Stomach (tissue), 19 donors: ENCODE measurements at places on chromosomes 16 and 17. TPM values are rescaled to one million over a fixed set of nuclear protein-coding genes. Genes with fewer than 3 reads are reported as not detected.

DNA sequence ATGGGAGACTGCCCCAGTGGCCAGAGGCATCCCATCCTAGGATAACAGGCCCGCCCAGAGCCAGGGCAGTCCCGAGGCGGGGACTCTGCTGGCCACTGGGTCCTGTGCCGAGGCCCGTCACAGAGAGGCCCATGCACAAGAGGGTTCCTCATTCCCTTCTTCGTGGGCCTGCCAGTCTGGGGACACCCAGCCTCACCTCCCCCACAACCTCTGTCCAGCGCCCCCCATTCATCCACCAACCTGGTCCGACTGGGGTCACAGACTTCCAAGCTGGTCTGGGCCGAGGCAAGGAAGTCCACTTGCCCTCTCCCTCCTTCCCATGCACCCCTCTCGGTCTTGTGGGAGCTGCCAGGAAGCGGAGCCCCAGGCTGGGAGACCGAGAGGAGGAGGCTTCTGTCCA is 94.2 kb upstream of the PLCG2 start:
- H3K4me3 ChIP-seq: no peak overlapping the region
- H3K27ac ChIP-seq: peak overlapping the region; percentile 8
- H3K4me1 ChIP-seq: peaks cover 4% of the 10 kb centered on the region
- peaks cover 57% of the 10 kb centered on the region for H3K36me3 ChIP-seq
- DNase-seq: no peak
- H3K27me3 ChIP-seq: no peaks in the 10 kb centered on the region

DNA sequence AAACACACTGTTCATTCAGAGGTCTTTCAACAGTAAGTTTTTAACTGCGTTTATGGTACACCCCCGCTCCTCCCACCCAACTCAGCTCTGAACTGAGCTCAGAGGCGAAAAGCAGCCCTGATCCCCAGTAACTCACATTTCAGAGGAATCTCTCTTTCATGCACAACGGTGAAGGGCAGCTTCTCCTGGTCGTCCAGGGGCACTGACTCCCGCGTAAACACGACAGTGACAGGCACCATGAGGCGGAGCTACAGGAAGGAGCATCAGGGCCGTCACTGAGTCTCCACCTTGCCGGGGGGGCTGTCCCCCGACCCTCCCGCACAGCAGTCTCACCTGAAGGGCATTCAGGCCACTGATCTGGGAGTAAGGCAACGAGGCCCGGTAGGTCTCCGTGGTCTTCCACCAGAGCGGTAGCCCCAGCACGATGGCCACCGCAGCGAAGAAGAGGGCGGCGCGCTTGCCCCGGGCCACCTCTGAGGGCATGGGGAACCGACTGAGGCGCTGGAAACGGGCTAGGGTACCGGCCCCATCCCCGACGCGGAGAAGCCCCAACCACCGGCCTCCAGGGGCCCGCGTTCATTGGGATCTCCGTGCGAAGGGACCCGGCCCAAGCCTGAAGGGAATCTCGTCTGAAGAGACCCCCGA is 486 bp downstream of the PIGS start:
- H3K4me1 ChIP-seq: peaks cover 19% of the 10 kb centered on the region
- H3K27me3 ChIP-seq: no peaks in the 10 kb centered on the region
- peak overlapping the region; percentile 88 for H3K4me3 ChIP-seq
- peaks cover 6% of the 10 kb centered on the region for H3K36me3 ChIP-seq

DNA sequence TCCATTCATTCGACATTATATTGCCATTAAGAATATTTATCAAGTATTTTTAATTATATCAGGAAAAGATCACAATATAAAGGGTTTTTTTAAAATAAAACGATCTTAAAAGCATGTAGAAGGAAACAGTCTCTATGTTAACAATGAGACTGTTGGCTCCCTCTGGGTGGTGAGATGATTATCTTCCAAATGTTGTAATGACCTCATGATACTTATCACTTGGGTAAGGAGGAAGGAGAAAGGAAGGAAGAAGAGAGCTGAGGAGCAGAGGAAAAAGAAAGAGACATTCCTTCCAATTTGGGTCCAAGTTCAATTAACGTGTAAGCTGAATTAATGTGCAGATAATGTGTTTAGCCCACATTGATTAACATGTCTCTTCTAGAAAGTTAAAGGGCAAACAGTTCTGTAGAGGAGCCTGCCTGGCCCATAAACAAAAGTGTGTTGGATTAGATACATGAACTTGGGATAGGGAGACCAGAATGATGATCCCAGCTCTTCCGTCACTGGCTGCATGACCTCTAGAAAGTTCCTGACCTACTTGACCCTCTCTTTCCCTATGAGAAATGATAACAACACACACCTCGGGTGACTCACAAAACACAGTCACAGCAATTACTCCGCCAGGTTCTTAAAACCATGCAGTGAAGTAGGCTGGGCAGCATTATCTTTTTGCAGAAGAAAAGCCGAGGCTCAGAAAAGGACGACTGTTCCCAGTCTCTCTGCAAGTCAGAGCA is 32.0 kb downstream of the PIMREG start:
- no peaks in the 10 kb centered on the region for H3K27me3 ChIP-seq
- H3K27ac ChIP-seq: peak overlapping the region; percentile 13
- H3K4me3 ChIP-seq: no peak overlapping the region
- DNase-seq: no peak
- H3K4me1 ChIP-seq: no peaks in the 10 kb centered on the region

GRCh38 chr17:49216953-49217650 is 6.6 kb downstream of the ABI3 start:
- H3K4me3 ChIP-seq: no peak overlapping the region
- DNase-seq: peak; percentile 27
- H3K27ac ChIP-seq: peak overlapping the region; percentile 64
- peaks cover 17% of the 10 kb centered on the region for H3K27me3 ChIP-seq
- peaks cover 10% of the 10 kb centered on the region for H3K4me1 ChIP-seq

DNA sequence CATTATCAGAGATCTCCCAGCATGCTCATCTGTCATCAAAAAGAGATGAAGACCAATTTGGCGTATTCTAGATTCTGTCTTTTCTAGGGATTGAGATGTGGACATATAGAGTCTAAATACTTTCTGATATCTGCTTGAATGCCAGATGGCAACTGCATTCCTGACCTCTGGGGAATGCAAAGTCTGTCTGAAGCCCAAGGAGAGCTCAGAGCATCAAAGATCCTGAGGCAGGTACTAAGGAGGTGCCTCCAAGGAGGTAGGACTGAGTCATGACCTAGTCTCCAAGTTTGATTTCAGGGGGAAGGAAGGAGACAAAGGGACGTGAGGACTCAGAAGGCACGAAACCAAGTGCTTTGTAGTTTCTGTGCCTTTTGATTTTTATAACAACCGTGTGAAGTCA is 448.4 kb downstream of the HS3ST3B1 start:
- H3K4me1 ChIP-seq: no peaks in the 10 kb centered on the region
- no peak overlapping the region for H3K27ac ChIP-seq
- H3K4me3 ChIP-seq: no peak overlapping the region
- no peaks in the 10 kb centered on the region for H3K27me3 ChIP-seq
- H3K36me3 ChIP-seq: no peaks in the 10 kb centered on the region

EVPLL gene
- total RNA-seq: not detected

GRCh38 chr17:45380046-45380765 is 52.5 kb downstream of the ARHGAP27 start:
- H3K27ac ChIP-seq: peak overlapping the region; percentile 15
- peaks cover 7% of the 10 kb centered on the region for H3K4me1 ChIP-seq
- H3K36me3 ChIP-seq: no peaks in the 10 kb centered on the region
- H3K27me3 ChIP-seq: no peaks in the 10 kb centered on the region
- no peak for DNase-seq

DNA sequence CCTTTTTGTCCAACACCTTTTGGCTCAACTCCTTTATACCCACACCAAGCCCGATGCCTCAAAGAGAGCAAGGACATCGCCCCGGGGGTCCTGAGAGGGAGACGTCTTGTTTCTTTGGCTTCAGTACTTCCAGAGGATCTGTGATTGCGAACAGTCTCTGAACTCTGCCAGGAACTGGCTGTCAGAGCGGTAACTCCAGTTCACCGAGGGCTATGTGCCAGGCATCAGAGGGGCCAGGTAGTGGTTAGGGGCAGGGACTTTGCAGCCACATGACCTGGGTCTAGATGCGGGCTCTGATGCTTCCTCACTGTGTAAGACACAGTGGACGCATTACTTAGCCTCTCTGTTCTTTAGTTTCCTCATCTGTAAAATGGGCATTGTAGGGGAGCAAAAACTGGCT is 21.6 kb downstream of the LLGL2 start:
- H3K4me1 ChIP-seq: peaks cover 30% of the 10 kb centered on the region
- no peak for DNase-seq
- H3K27ac ChIP-seq: peak overlapping the region; percentile 90
- no peaks in the 10 kb centered on the region for H3K27me3 ChIP-seq

CDH5 gene
- 26.3 TPM for total RNA-seq

MYO15A gene
- total RNA-seq: 10.5 TPM

DNA sequence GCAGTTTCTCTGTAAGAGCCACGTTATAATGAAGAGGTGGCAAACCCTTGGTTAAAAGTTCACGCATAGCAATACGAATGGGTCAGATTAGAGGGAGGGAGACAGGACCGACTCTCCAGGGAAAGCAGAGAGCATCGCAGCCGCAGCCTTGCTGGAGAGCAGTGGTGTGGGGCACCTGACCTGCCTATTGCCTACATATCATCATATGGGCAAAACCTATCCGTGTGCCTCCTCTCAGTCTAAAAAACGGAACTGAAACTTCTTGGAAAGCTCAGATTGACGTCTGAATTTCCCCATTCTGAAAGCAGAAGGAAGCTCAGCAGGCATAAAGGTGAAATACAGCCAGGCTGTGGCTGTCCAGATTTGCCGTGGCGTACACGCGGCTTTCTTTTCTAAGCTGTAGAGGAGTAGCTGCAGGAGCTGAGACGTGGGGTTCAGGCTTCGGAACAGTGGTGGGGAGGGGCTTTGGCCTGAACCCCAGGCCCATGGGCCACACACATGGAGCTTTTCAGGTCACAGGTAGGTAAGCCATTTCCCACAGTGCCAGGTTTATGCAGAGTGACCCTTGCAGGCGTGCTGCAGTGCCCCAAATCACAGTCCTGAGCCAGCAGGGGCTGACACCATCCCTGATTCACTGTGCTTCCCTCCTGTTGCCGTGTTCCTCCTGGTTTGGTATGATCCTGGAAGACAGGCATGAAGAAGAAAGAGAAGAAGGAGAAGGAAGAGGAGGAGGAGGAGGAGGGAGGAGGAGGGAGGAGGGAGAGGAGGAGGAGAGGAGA is 41.6 kb upstream of the TNRC6C start:
- no peak overlapping the region for H3K4me3 ChIP-seq
- H3K36me3 ChIP-seq: no peaks in the 10 kb centered on the region
- H3K4me1 ChIP-seq: no peaks in the 10 kb centered on the region
- no peak for DNase-seq
- no peak overlapping the region for H3K27ac ChIP-seq

BCAR1 gene
- total RNA-seq: 122 TPM

DNA sequence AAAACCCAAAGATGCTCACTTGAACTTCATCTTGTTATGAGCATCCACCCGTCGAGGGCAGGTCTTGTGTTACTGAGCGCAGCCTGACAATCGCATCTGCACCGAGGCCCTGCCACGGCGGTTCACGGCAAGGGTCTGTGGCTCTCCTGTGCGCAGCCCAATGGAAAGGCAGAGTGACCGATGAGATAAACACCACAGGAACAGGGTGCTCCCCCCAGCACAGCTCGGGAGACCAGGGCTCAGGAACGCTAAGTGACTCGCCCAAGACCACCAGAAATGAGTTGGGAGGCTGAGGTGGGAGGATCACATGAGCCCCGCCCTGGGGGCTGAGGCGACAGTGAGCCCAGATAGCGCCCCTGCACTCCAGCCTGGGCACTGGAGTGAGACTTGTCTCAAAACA is 134.7 kb downstream of the ANKRD11 start:
- no peaks in the 10 kb centered on the region for H3K36me3 ChIP-seq
- H3K4me1 ChIP-seq: peaks cover 91% of the 10 kb centered on the region
- no peak overlapping the region for H3K27ac ChIP-seq

NT5C3B gene
- 9.8 TPM for total RNA-seq

DNA sequence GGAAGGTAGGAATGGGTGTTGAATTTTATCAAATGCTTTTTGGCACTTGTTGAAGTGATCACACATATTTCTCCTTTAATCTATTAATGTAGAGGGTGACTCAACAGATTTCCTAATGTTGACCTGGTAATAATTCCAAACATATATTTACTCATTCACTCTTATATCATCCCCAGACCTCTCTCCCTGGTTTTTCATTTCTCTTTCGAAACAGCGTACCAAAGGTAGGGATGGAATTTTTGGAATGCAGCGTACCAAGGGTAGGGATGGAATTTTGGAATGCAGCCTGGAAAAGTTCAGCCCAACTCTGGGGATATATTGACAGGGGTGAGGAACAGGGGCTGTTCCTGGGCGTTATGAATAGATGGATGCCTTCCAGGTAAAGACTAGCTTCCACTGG is 7.3 kb downstream of the KIF18B start:
- no peaks in the 10 kb centered on the region for H3K36me3 ChIP-seq
- DNase-seq: no peak
- H3K27ac ChIP-seq: no peak overlapping the region
- H3K4me1 ChIP-seq: peaks cover 8% of the 10 kb centered on the region
- H3K27me3 ChIP-seq: no peaks in the 10 kb centered on the region

DPEP1 gene
- not detected for total RNA-seq

SLFN5 gene
- total RNA-seq: 0.58 TPM

GRCh38 chr16:1206786-1207185 is 18.3 kb downstream of the TPSG1 start:
- no peaks in the 10 kb centered on the region for H3K4me1 ChIP-seq
- peaks cover 6% of the 10 kb centered on the region for H3K27me3 ChIP-seq
- DNase-seq: no peak
- H3K36me3 ChIP-seq: peaks cover 20% of the 10 kb centered on the region
- H3K4me3 ChIP-seq: no peak overlapping the region

DNA sequence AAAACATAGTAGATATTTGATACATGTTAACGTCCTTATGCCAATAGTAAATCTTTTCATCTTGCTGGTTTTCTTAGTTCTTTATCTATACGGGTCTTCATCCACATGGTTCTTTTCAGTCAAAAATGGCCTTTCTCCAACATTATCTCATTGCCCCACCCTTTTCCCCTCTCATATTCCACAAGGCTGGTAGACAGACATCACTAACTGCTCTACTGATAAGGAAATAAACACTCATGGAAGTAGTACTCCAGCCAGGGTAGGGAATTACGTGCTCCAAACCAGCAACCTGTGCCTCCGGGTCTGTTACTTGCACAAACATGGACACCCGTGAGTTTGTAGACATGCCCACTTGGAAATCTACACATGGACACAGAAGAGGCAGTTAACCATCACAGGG is 141.4 kb downstream of the XYLT1 start:
- no peaks in the 10 kb centered on the region for H3K27me3 ChIP-seq
- no peaks in the 10 kb centered on the region for H3K36me3 ChIP-seq
- H3K27ac ChIP-seq: peak overlapping the region; percentile 31
- DNase-seq: no peak

- no peak for DNase-seq
- H3K4me1 ChIP-seq: peaks cover 6% of the 10 kb centered on the region
- H3K27ac ChIP-seq: no peak overlapping the region
These were observed 28.2 kb downstream of the SF3B3 start for GRCh38 chr16:70551788-70552187.

DNA sequence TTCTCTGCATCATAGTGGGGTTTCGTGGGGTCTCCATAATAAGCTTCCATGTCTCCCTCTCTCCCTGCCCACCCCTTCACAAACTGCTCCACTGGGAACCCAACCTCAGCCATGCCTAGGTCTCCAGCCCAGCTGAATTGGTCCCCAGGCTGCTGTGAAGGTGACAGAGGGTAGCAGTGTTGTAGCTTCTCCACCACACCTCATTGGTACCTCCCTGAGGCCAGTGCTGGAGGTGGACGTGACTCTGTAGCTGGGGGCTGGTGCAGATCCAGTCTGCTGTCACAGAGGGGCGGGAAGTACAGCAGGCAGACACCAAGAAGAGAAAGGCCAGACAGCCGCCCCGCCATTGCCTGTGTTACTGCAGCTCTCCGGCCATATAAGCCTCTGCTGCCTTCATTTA is 82.1 kb downstream of the OR1D5 start:
- no peaks in the 10 kb centered on the region for H3K27me3 ChIP-seq
- peaks cover 37% of the 10 kb centered on the region for H3K36me3 ChIP-seq
- H3K4me3 ChIP-seq: no peak overlapping the region

EPN3 gene
- 6.4 TPM for total RNA-seq
